Spleen (tissue), 13 donors: ENCODE measurements at places on chromosomes 6 and 20.

- DNase-seq, result no peak
These were observed 41.9 kb upstream of the FERMT1 start for GRCh38 chr20:6164421-6165341.

GRCh38 chr6:760982-761955 lies 68.3 kb upstream of the EXOC2 start:
- no peak for DNase-seq

GRCh38 chr6:166262743-166263515 lies 45.3 kb downstream of the PRR18 start:
- no peak for DNase-seq

GRCh38 chr6:99810942-99811620 lies 182.9 kb downstream of the MCHR2 start:
- DNase-seq, result no peak

GRCh38 chr6:72643214-72643613 lies 21.4 kb downstream of the KCNQ5 start:
- DNase-seq, result no peak

DNA sequence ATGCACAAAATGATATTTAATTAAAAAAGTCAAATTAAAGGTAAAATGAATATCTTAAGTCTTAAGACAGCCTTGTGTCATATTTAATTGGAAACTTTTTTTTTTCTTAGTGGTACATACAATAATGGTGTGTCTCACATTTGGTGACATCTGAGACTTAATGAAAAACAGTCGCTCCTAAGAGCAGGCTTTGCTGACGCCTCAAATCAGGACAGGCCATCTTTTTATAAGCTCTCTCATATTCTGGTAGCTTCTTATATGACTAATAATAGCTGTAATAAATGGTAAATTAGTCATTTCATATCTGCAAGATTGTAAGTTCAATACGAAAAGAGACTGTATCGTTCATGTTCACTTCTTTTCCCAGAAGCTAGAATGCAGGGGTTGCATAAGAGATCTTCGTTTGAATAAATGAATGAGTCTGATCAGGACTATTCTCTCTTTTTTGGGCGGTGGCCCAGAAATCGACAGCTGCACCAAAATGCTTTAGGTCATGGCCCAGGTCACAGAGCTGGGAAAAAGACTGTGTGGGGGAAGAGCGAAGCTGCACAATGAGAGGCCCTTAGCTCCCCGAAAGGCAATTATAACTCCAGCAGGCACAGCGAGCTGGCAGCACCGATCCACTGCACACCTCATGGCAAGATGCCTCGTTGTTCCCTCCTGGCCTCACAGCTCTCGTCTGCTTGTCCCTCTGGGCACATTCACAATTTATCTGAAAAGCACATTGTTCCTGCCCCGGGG lies 69.4 kb downstream of the NRN1 start:
- no peak for DNase-seq

GRCh38 chr6:158220786-158221442 lies 52.8 kb downstream of the GTF2H5 start:
- peak; percentile 96 for DNase-seq

DNA sequence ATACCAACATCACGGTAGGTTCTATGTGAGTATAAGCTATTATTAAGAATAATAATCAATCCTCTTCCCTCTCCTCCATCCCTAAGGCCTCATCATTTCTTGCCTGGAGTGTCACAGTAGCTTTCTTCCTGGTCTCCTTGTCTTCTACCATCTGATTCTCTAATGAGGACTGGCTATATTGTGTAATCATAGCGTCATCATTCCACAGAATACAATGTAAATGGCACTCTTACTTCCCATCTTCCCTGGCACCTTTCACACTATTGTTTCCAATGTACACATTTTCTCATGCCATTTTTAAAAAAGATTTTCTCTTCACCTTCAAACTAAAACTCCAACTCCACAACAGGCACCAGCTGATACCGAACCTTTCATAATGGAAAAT lies 2.2 kb upstream of the BTN3A2 start:
- no peak for DNase-seq

DNA sequence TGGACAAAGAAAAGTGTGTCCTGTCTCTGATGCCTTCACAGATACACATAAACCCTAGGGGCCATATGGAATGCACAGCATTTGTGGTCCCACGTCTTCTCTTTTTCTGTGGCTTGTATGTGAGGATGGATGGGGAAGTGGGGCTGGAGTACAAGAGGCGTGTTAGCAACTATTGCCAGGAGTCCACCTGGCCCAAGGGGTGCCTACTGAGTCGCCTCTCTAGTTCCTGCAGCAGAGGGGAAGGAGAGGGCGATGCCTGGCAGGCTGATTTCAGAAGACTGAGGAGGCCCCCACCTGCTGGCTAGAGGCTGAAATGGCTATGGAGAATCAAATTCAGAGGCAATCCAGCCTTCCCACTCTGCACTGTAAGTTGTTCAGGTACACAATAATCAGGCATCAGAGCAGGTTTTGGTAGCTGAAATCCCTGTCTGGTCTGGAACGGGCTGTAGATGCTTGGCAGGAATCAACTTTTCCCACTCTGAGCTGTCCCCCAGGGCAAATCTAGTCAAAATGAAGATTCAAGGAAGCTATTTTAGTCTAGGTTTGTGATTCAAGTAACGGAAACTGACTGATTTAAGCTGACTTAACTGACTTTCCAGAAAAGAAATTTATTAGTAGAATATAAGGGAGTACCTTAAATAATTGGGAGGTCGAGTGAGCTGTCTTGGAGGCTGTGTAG lies 14.9 kb upstream of the PPARD start:
- DNase-seq, result peak; percentile 91

- no peak for DNase-seq
These were observed 168.5 kb upstream of the SIM1 start for GRCh38 chr6:100633096-100633777.

DNA sequence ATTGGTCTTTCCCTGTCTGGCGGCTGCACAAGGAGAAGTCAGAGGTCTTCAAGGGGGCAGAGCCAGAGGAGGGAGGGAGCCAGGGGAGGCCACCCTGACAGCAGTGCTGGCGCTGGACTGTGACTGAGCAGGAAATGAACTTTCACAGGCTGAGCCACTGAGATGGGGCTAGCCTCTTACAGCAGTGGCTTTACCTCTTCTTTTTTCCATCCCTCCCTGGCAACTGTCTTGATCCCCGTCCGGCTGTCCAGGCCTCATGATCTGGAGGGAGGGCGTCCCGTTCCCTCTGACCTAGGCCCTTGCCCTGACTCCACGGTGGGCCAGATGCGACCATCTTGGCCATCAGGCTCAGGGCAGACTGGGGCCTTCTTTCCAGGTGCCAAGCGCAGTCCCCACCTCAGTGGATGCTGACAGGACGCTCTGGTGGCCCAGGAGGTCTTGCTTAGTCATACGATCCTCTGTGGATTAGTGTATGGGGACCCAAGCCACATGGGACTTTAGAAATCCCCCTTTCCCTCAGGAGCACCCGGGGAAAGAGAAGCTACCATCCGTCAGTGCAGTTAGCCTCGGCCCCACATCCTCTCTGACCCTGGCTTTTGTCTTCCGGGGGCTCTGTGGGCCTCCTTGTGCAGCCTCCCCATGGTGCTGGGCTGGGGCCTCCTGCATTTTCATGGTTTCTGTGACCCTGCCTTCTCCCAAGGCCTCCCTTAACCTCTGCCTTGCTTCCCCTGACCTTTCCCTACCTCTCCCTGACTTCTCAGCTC lies 57.4 kb upstream of the CCDC167 start:
- peak; percentile 84 for DNase-seq

DNA sequence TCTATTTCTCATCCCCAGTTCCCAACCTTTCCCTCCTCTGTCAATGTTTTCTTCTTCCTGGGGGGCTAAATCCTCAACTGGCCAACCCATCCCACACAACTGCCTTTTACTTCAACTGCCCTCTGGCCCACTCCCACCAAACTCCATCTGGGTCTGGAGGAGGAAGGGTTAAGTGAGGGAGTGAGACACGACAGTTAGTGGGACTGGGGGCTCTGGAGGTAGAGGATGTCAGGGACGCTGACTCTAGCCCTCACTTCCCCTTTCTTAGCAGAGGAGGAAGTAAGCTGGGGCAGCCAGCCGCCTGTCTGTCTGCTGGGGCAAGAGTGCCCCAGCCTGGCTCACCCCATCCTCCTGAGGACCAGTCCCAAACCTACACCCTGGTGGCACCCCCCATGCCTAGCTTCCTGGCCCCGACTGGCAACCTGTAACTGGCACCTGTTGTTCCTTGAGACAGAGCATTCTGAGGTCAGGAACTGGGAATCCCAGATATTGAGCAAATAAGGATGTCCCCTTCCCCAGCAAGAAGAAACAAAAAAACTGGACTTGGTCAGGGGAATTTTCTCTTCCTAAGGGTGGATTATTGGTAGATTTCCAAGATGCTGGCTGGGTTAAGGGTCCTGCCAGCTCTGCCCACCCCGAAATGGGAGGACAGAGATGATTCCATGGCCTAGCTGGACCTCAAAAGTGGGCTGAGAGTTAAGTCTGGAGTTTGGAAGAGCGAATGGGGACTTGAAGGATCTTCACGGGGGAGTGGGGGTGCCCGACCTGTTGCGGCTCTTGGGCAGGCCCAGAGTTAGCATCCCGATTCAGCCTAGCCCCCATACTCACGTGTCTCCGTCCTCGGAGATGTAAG lies 971 bp downstream of the NFKBIE start:
- DNase-seq, result peak; percentile 95

- DNase-seq, result no peak
These were observed 301.8 kb downstream of the TFAP2C start for GRCh38 chr20:56930876-56931275.

- no peak for DNase-seq
These were observed 3.4 kb downstream of the CST9L start for GRCh38 chr20:23564927-23565326.
